Stimulated activated CD4-positive, alpha-beta T cell treated with anti-CD3 and anti-CD28 coated beads, Interleukin-1b, Interleukin-23, amount 100 ng/mL, for 1 hour (primary cell): ENCODE measurements at places on chromosomes 3 and 15.

GRCh38 chr3:38454178-38454883, 641 bp downstream of the ACVR2B start:
- no peak for DNase-seq

GRCh38 chr3:14174483-14174882, 3.9 kb downstream of the XPC start:
- no peak for DNase-seq

DNA sequence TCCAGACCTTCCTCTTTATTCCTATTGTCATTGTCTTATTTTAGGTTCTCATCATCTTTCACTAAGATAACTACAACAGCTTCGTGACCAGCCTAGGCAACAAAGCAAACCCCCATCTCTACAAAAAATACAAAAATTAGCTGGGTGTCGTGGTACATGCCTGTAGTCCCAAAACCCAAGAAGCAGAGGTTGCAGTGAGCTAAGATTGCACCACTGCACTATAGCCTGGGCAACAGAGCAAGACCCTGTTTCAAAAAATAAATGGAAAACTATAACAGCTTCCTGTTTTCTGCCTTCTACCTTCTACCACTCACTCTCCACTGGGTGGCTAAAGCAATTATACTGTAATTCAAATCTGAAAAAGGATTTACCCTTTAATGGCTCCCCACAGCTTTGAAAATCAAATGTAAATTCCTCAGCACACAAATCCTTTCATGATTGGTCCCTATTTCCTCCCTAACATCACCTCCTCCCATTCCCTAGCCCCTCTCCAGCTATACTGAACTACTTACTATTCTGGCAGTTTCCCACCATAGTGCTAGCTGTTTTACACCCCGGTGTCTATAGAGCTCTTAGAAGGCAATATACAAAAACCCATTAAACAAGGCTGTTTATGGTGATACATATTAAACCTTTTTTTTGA, 33.4 kb downstream of the LRRFIP2 start:
- DNase-seq, result no peak

DNA sequence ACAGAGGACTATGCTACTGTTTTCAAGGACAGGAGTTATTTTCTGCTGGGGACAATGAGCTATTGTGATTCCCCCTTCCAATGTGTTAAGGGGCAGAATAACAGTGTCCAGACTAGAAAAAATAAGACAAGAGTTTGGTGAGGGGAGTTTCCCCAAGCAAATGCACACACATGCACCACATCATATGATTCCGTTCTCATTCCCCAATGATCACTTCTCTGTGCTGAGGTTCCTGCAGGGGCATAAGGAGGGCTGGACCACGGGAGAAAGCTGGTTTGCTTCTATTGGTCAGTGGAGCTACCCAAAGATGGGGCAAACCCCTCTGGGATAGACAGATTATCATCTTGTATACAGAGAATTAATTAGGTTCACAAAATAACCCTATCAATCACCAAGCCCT, 80.6 kb downstream of the RBPMS2 start:
- DNase-seq, result no peak

GRCh38 chr15:85587707-85588411, 206.9 kb downstream of the KLHL25 start:
- DNase-seq, result no peak

GRCh38 chr3:196184881-196185280, 26.3 kb downstream of the ZDHHC19 start:
- no peak for DNase-seq

DNA sequence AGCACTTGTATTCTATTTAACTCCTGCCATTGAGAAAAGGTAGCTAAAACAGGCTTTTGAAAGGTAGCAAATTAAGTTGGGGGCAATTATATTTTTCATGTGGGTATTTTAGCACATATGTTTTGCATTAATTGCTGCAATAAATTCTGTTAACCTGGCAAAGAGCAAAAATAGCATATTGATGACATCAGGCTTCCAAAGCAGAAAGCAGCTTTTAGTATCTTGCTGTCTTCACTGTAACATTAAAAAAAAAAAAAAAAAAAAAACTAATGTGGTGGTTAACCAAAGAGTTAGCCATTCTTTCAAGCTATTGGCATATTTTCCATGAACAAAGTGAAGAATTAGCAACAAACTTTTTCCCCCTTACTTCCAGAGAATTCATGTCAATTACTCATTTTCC, 9.1 kb downstream of the EPHA3 start:
- no peak for DNase-seq

DNA sequence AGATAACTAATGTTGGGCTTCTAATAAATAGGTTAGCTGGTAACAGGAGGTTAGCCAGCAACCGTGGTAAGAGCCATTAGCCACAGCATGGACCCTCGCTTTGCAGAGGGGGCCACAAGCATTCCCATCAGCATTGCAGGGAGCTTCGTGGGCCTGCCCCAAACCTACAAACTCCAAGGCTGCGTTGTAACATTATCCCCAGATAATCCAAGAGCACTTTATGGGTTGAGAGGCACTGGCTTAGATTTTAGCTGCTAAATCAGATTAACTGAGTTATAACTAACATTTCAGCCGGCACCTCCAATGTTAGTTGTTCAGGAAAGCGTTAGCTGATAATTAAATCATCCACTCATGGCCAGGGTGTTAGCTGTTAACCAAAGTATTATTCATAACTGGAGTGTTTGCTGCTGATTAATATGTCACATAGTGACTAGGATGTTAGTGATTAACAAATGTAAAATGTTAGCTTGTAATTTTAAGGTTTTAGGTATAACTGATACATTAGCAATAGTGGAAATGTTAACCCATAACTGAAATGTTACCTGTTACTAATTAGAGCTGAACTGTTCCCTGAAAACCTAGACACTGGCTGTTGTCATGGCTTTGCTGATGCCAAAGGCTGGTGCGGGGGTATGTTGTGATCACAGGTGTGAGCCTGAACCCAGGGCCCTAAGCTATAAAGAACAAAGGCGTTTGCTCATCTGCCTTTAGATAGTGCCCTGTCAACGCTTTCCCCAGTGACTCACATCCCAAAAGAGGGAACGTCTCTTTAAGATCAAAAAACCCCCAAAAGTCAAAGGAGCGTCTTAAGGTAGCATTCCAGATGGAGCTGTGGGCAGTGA, 56.2 kb downstream of the SLC6A6 start:
- DNase-seq, result no peak

GRCh38 chr15:75067123-75067830, 43.9 kb downstream of the PPCDC start:
- DNase-seq, result no peak

DNA sequence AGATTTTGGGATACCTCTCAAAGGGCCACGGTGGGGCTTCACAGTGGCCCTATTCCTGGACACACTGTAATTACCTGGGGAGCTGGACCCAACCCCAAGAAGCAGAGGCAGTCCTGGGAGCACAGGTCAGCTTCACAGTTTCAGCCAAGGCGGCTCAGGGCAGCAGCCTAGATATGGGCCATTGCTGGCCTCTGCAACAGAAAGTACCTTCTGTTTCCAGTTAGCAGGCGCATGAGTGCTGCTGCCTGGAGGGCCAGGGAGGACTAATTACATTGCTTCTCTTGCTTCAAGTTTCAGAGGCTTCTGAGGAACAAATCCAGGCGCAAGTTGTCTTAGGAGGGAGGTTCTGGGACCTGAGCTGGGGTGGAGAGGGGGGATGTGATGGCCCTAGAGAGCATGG, 13.5 kb upstream of the DUSP7 start:
- no peak for DNase-seq

DNA sequence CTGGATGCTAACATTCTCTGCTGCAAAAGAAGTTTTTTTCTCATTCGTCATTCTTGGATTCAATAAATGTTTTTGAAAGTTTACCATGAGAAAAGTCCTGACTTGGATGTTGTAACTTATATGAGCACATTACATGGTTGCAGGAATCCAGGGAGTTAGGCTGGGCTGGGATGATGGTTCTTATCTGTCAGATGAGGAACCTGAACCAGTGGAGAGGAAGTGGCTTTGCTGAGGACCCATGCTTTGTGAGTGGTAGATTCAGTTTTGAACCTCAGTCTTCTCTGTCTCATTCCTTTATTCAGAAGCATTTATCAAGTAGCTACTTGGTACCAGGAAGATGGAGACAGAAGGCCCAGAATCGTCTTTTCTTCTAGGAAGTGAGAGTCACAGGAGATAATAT, 3.7 kb upstream of the GASK1A start:
- DNase-seq, result no peak

GRCh38 chr3:194269610-194270145, 81.5 kb downstream of the CPN2 start:
- no peak for DNase-seq

GRCh38 chr15:100042558-100042957, 299.2 kb downstream of the ADAMTS17 start:
- no peak for DNase-seq

DNA sequence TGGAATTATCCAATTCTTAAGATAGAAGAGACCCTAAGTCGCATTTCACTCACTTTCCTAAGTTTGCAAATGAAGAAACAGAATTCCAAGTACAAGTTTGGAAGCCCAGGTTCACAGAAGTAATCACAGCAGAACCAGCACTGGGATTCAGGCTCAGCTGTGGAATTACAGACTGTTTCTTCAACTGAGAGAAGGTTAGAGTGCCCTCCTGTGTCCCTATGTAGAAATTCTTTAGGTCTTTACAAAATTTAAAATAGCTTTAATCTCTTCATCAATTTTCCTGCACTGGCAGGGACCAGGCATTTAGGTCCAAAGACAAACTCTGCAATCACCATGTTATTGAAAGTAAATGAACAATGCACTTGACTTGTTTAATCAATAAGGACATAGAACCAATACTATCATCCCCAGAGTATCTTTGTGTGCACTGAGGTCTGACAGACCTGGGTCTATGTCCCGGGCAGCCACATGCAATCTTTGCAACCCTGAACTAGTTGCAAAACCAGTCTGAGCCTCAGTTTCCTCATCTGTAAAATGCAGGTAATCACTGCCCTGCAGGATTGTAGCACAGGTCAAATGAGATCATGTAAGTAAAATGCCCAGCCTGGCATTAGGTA, 96.3 kb upstream of the ZBED2 start:
- DNase-seq, result no peak

- no peak for DNase-seq
Observed at GRCh38 chr15:79816571-79816970, 80.2 kb downstream of the MTHFS start.

GRCh38 chr3:149547954-149548668, 73.6 kb downstream of the TM4SF4 start:
- no peak for DNase-seq

- DNase-seq, result no peak
Observed at GRCh38 chr3:133159498-133160475, 121.6 kb downstream of the TMEM108 start.

- no peak for DNase-seq
Observed at GRCh38 chr3:69462022-69462825, 76.3 kb upstream of the FRMD4B start.

GRCh38 chr3:54578417-54578816, 349.4 kb downstream of the LRTM1 start:
- no peak for DNase-seq

- DNase-seq, result no peak
Observed at GRCh38 chr3:110933821-110934426, 137.7 kb upstream of the NECTIN3 start.

DNA sequence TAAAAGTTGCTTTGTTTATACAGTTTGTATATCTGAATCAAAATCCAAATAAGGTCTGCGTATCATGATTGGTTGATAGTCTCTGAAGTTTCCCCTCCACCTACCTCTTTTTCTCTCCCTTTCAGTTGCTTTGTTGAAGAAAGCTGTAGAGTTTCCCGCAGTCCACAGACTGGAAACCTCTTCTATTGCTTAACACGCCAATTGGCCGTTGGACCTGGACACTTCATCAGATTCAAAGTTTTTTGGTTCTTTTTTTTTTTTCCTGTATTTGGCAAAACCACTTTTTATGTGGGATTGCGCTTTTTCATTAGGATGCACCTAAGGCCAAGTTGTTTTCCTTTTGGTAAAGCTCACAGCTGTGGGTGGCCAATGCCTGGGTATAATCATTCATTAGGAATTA, 14.5 kb upstream of the TM4SF1 start:
- no peak for DNase-seq

- no peak for DNase-seq
Observed at GRCh38 chr15:75235051-75235673, 23.0 kb upstream of the GOLGA6C start.

DNA sequence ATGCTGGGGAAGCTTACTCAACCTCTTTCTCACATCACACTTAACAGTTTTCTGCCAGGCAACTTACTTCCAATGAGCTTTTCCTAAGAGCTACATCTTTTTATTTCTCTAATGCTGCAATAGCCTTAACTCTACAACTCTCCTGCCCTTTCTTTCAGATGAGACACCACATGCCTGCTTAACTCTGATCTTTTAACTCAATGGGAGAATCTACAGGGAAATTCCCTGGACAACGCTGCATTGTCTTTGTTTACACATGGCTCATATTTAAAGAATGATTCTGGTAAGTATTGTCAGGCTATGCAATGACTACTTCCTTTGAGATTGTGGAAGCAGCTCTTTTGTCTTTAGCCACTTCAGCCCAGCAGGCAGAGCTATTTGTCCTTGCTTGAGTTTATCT, 353.1 kb upstream of the BCHE start:
- DNase-seq, result no peak

GRCh38 chr15:69648212-69648611, 195.6 kb downstream of the RPLP1 start:
- no peak for DNase-seq

DNA sequence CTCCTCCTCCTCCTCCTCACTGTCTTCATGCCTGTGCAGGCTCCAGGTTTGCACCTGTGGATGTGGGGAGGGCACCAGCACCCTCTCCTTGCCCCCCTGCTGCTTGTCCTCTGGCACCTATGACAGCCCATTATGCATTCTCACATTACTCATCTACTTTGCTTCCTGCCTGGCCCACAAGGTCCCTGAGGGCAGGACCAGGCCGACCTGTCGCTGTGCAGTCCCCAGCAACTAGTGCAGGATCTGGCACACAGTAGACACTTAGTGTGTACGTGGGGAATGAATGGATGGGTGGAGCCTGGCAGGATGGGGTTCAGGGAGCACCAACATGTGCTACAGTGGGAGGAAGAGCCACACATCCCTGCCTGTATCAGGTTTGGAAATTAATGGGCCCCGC, 58.3 kb upstream of the TMEM115 start:
- DNase-seq, result no peak

- DNase-seq, result no peak
Observed at GRCh38 chr3:158465074-158465473, 105.9 kb upstream of the MLF1 start.
